Activated CD8-positive, alpha-beta memory T cell treated with anti-CD3 and anti-CD28 coated beads for 36 hours (primary cell): ENCODE measurements at places on chromosomes 5 and 9. TPM values are rescaled to one million over a fixed set of nuclear protein-coding genes. Genes with fewer than 3 reads are reported as not detected.

Gene CKMT2
- total RNA-seq = not detected

Gene PCDHGC5
- not detected for total RNA-seq

Gene ELAVL2
- total RNA-seq = not detected

Gene TRIM36
- total RNA-seq = 0.15 TPM

Gene TBC1D9B
- 98.1 TPM for total RNA-seq

Gene RNF44
- total RNA-seq = 47.2 TPM

Gene TSSK1B
- total RNA-seq = not detected
